ENCODE measurements at places on chromosomes 3 and 15. TPM values are rescaled to one million over a fixed set of nuclear protein-coding genes. Genes with fewer than 3 reads are reported as not detected.

DNA sequence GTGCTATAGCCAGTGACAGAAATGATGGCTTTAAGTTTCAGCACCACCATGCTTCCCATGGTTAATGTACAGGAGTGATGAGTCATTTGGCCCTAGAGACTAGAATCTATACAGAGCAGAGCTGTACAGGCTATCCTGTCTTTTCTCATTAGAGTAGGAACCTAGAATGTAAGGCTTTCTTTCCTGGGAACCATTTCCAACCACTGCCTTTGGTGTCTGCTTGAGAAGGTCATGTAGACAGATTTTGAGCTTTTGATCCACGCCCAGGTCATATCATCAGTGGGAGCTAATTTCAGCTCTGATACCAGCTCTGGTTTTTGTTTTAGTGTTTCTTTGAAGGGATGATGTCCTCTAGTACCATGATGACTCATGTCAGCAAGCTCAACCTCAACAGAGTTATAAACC, 543.1 kb downstream of the NTRK3 start:
- DNase-seq = no peak

- no peak for DNase-seq
Observed at GRCh38 chr3:117898722-117899522, 1135.7 kb downstream of the IGSF11 start.

- no peak for DNase-seq
Observed at GRCh38 chr3:185371306-185372074, 8.6 kb downstream of the MAP3K13 start.

- DNase-seq = no peak
Observed at GRCh38 chr3:76034649-76035048, 249.3 kb upstream of the ZNF717 start.

TEX264 gene
- total RNA-seq = 41.2 TPM
